EL (cell line): ENCODE measurements at places on chromosomes 2 and 18.

DNA sequence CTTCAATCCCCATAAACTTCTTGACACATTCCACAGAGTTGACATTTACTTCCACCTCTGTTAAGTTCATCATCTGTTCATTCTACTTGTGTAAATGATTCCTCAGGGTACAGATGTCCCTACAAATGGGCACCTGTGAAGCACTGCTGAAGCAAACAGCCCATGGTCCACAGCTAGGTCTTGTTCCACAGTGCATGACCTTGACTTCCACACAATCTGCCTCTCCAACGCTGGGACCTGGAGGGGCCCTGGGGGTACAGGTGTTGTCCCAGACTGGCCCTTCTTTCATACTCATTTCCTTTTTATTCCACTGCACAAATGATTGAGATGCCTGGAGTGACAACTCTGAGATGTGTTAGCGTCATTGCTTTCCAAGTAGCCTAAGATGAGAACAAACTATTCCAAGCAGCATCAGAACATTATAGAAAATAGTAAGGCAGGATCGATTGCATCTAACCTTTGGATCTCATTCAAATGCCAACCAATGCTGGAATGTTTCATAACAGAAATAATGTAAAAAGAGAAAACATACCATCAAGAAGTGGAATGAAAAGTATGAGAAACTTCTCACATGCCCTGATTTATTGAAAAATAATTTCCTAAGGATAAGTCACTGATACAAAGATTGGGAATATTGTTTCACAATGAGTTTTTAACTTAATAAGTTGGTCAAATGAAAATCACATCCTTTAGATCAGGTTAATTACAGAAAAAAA, 31.2 kb downstream of the PIEZO2 start:
- DNase-seq, result peak; percentile 9

GRCh38 chr2:156115338-156115737, 217.2 kb downstream of the NR4A2 start:
- peak; percentile 3 for DNase-seq

DNA sequence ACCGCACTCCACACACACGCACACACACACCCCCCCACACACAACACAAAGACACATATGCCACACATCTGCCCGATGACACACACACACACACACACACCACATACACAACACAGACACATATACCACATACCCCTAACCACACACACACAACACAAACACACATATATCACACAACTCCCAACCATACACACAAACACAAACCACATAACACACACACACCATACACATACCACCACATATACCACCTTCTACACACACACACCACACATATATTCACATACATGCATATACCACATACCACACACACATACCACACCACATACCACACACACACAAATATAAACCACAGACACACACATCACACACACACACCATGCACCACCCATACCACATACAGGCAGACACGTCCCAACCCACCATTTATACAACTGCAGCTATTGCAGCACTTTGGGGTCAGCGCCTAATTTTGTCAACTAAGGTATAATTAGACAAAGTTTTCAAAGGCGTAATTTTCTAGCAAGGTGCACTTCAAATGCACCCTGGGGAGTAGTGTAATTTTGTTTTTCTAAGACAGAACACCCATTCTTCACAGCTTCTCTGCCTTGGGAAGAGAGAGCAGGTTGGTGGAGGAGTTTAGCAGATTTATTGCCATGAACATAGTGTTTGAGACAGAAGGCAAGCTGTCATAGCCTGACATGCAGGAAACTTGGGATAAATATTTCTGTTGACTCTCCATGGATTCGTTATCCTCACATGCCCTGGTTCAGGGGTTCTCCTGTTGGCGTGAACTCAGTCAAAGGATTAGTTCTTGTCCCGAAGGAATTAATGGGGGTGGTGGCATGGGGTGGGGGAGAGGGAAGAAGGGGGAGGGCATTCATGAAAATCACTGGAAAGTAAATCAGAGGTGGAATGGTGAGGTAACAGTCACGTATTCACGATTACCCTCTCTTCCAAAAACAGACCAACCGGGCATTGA, 416.1 kb downstream of the LPIN1 start:
- DNase-seq, result no peak

DNA sequence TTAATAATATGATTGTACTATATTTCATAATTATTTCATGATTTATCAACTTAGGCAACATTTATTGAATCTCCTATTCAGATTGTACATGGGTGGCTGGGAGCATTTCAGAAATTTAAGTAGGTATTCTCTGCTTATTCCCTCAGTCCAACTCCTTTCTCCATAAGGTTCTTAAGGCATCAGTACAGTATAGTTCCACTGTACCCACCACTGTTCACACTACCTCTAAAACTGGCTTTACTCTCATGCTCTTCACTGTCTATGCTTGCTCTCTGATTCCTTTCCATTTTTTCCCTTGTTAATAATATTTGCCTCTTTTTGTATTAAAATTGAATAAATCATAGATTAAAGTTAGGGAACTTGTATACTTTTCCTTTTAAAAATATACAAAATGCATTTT, 89.8 kb downstream of the EHBP1 start:
- DNase-seq, result no peak

GRCh38 chr2:7403092-7403775, 486.0 kb downstream of the RNF144A start:
- no peak for DNase-seq

GRCh38 chr2:155301221-155301620, 602.7 kb downstream of the KCNJ3 start:
- no peak for DNase-seq

DNA sequence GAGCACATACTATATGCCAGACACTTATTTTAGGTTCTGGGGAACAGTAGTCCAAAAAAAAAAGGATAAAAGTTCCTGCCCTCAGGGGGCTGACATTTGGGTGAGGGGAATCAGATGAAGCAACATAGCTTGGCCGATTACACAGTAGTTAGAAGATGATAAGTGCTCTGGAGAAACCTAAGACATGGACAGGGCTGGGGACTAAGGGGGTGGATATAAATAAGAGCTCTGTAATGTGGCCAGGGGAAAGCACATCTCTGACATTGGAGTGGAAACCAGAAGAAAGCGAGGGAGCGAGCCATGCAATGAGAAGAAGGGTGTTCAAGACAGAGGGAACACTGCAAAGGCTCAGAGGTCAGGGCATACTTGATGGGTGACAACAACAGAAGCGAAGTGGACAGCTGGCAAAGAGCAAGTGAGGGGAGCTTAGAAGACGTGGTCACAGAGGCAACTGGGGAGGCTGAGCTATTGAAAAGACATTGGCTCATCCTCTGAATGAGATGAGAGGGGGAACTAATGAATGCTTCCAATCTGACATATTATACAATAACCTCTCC, 11.4 kb downstream of the TMEM182 start:
- DNase-seq, result no peak

DNA sequence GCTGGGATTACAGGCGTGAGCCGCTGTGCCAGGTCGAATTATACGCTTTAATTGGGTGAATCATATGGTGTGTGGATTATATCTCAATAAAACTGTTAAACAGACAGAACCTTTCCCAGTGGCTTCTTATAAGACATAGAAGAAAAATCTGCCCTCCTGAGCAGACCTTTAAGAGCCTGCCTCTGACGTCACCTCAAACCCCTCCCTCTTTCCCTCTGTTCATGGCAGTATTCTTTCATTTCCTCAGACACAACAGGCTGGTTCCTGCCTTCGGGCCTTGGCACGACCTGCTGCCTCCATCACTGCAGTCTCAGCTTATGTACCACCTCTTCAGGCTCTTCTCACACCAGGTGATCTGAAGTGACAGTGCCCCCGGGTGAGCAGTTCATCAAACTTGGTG, 14.0 kb upstream of the PDIA6 start:
- DNase-seq, result no peak
